ENCODE measurements at places on chromosomes 11 and 22.

DNA sequence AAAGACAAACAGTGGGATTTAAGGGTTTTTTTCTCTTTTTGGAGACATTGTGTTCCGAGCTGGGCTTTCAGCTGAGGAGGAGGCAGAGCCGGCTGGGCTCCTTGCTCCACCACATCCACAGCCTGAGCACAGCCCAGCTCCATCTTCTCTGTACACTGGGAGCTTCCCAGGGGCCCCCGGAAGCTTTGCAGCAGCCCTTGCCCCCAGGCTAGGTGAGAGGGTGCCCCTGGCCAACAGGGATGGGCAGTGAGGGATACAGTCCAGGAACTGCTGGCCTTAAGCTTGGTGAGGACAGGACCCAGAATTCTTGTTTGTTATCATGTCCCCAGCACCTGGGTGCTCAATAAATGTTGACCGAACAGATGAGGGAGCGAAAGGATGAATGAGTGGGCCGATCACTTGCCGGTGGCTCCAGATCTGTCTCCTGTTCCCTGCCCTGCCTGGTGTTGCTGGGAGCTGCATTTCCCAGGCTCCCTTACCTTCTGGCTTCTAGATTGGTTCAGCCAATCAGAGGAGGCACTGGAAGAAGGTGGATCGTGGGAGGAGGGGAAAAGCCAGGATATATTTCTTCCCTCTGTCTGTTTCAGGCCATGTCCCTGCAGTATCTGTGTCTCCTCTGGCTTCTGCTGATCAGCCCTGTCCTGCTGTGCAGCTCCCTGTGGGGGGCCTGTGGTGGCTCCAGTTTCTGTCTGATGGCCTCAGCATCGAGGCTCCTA is 26.5 kb upstream of the NECTIN1 start:
- no peak for DNase-seq

DNA sequence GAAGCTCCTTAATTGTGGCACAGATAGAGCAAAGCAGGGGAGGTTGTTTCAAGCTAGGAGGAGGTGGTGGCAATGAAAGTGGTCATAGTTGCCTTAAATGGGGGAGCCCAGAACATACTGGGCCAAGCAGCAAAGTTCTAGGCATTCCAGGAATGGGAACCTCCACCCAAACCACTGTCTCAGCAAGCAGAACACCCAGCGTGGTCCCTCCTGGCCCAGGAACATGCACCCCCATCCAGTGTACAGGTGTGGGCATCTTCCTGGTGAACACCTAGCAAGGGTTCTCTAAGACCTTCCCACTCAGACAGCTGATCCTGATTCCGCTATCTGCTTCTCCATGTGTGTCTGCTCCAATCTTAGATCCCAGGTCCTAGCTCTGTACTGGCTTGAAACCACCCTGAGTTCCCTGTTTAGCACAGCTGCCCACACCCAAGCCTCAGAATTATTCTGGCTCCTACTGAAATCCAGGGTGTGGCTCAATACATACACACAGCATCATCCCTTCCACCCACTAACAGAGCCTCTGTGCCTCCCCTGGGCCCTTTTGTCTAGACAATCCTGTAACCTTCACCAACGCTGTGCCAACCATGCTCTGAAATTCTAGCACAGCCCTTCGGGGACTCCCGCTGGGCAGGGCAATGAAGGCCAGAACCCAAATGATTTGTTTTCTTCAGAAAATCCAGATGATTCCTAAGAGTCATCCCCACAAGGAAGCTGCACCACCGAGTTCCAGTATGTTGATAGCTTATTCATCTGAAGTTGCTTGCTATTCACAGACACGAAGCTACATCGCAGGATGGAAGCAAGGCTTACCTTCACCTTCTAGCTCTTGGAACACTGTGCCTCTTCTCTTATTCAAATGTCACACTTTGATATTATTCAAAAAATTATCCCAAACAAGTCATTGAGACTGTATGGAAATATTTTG is 76.6 kb downstream of the ABTB2 start:
- DNase-seq, result no peak

- DNase-seq, result peak; percentile 48
Measured at GRCh38 chr22:18110194-18110953, at the start of gene TUBA8. Gene TUBA8 (plus strand): TSS chr22:18110809. CDS start chr22:18110866, 57 bp downstream.

DNA sequence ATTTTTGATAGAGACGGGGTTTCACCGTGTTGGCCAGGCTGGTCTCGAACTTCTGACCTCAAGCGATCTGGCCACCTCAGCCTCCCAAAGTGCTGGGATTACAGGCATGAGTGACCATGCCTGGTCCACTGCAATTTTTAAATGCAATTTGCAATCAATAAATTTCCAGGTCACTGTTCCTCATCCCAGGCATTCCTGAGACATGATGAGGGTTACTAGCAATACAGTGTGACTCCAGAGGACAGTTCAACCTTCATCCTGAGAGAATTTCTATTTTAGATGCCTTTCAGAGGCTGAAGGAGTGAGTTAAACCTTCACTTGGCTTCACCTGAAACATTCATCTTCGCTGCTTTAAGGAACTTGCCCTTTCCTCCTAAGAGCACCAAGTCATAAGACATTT is 9.7 kb upstream of the UBASH3B start:
- DNase-seq, result no peak

DNA sequence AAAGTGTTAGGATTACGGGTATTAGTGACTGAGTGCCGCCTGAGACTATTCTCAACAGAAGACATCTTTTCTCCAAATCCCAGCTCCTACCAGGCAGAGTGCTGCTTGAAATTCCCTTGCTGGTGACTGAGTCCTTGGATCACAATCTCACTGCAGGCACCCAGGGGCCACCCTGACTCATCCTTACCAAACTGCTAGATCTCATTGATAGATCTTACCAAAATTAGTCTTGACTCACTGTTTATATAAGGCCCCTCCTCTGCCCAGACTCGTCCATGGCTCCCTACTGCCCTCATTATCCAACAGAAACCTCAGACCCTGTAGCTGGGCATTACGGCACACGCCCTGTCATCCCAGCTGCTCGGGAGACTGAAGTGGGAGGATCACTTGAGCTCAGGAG is 14.7 kb downstream of the TBC1D10A start:
- no peak for DNase-seq

DNA sequence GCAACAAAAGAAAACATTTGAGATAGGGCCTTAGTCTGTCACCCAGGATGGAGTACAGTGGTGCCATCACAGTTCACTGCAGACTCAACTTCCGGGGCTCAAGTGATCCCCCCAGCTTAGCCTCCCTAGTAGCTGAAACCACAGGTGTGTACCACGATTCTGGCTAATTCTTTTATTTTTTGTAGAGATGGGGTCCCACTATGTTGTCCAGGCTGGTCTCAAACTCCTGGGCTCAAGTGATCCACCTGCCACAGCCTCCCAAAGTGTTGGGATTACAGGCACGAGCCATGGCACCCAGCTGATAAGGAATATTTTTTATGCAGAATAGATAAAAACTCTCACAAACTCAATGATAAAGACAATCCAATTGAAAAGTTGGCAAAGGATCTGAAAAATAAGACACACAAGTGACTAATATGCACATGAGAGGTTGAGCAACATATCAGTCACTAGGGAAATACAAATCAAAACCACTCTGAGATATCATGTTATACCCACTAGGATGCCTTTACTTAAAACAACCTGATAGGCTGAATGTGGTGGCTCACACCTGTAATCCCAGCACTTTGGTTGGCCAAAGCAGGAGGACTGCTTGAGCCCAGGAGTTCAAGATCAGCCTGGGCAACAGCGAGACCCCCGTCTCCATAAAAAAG is 33.9 kb upstream of the CLTCL1 start:
- no peak for DNase-seq

DNA sequence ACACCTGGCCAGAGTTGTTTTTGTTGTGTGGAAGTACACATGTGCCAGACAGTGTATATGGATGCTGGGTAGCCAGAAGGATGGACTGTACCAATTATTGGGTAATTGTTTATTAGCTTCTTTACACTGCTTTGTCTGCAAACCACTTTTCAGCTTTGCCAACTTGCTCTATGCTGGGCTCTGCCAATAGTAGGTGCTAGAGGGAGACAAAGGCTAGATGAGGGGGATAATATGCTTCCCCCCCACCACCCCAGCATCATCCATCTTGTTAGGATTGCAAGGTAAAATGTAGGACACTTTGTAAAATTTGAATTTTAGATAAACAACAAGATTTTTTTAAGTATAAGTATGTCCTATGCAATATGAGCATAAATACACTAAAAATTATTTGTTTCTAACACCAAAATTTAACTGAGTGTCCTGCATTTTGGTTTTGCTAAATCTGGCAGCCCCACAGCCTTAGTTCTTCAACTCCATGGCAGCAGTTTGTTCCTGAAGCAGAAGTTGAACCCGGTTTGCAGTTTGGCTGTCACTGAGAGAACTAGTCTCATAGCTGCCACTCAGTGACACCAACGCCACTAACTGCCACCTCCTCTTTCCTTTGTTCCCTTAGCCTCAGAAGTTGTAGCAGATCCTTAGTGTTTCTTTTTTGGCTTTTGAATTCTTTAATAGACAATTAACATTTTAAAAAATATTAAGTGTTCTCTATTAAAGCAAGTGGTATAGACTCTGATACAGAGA is 78.8 kb downstream of the CCDC81 start:
- DNase-seq, result no peak

GRCh38 chr22:43205261-43205691 is 18.3 kb upstream of the TTLL12 start:
- DNase-seq, result no peak

- DNase-seq, result no peak
Measured at GRCh38 chr11:11472106-11472505, 119.1 kb upstream of the CSNK2A3 start.

- DNase-seq, result no peak
Measured at GRCh38 chr11:75041263-75041662, 52.5 kb downstream of the NEU3 start.

GRCh38 chr11:90698238-90698637 is 475.4 kb upstream of the CHORDC1 start:
- DNase-seq, result no peak

DNA sequence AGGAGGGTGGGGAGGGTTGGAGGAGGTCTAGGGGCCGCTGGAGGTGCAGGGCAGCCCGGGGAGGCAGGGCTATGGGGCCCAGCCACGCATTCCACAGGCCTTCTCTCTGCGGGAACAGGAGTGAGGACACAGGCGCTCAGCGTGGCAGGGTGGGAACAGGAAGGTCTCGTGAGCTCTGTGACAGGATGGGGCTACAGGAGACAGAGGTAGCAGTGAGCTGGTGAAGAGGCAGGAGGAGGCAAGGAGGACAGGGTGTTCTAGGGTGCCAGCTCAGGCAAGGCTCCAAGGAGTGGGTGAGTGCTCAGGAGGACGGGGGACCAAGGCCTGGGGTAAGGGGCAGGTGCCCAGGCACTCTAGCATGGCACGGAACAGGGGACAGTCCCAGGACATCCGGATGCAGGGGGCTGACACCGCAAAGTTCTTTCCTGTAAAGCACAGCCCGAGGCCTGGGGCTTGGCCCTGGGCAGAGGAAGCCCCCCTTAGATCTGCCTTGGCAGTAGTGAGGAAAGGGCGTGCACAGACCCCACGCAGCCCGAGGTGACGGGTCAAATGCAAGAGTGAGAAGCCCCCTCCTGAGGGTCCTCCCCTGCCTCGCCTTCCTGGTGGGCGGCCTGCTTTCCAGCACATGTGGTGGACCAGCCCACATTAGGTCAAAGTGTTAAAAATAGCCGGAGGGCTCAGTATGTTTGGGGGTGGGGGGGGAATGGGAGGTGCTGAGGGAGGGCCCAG is 4.7 kb upstream of the NEAT1 start:
- DNase-seq, result no peak

DNA sequence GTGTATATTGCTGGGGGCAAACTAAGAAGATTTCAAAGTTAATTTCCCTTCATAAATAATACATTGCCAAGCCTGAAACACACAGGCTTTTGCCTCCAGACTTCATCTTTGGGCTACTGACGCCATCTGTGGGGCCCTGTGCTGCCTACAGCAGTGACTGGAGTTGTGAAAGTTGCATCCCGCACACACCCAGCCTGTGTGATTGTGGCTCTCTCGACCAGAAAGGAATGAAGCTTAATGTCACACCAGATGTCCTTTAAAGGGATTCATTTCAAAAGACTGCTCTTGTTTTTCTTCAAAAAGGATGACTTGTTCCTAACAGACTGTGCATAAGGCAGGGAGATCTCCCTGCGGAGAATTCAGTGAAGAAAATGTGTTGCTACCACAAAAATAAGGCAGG is 210.5 kb downstream of the FAM181B start:
- DNase-seq, result no peak

DNA sequence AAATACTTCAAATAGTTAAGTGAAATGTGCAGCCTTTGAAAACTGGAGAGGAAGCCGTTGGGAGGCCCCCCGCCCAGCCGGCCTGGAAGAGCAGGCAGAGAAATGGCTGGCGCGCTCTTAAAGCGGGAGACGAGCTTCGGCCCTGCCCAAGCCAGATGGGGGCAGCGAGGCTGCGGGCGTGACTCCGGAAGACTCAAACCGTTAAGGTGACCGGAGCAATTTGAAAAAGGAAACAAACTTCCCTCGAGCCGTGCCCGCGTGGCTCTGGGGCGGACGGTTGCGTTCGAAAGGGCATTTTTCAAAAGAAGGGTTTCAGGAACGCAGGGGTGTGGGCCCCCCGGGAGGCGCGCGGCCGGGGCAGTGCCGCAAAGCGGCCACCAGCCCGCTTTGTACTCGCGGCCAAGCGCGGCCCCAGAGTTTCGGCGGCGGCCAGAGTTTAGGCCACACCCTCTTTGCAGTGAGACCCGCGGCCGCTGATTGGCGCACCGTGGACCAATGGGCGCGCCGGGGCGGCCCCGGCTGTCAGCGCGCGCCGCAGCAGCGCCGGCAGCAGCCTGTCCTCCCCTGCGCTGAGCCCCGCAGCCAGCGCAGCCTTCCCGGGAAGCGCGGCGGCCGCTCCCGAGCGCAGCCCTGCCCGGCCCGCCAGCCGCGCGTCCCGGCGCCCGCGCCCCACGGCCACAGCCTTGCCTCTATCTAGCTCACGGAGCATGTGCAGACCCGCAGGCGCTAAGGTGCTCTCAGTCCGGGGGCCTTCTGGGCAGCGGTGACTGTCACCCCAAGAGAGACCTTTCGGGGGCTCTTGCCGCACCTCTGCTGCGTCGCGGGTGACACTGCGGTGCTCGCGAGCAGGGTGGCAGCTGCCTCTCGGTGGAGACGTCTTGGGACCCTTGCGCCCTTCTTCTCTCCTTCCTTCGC is at the start of gene NAV2:
TSS of gene NAV2 (plus strand) at position 557 of the 915 bp plus-strand sequence. CDS start 859 bp downstream, outside the sequence.
- peak; percentile 84 for DNase-seq

DNA sequence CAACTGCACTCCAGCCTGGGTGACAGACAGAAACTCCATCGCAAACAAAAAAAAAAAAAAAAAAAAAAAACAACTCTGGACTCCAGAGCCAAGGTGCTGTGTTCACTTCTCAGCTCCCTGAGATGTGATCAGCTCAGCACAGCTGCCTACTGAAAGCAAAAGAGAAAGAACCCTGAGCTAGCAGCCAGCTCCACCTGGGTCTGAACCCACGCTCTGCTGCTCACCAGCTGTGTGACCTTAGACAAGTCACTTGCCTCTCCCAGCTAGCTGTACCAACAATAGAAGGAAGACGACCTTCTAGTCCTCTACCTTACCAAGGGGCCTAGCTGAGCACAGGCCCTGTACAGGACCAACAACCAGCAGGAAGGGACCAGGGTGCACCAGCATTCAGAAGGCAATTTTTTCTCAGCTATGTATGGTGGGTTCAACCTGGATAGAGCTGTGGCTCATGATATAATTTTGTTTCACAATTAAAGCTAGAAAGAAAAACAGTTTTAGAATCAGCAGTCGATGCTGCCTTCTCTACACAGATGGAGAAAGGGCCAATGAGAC is 3.8 kb downstream of the DGCR2 start:
- no peak for DNase-seq

Measured in left renal pelvis (tissue), 4 donors.